H4 (cell line): ENCODE measurements at places on chromosomes 7 and 10.

DNA sequence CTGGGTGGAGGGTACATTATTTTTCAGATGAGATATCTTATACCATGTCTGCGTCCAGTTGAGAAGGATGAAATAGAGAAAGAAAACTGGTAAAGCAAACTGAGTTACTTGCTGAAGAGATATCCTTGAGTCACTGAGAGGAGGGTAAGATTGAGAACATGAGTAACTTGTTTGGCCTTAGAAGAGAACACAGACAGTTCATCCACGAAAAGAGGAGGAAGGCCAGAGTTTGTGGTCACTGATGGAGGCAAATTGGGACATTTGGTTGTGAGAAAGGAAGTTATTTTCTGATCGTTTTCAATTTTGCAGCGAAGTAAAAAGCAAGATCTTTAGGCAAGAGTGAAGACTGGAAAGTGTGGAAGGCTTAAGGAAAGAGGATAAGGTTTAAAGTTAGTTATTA is 15.6 kb downstream of the MBL2 start:
- DNase-seq = no peak

- DNase-seq = no peak
Measured at GRCh38 chr10:20582041-20582440, 315.1 kb downstream of the NEBL start.

DNA sequence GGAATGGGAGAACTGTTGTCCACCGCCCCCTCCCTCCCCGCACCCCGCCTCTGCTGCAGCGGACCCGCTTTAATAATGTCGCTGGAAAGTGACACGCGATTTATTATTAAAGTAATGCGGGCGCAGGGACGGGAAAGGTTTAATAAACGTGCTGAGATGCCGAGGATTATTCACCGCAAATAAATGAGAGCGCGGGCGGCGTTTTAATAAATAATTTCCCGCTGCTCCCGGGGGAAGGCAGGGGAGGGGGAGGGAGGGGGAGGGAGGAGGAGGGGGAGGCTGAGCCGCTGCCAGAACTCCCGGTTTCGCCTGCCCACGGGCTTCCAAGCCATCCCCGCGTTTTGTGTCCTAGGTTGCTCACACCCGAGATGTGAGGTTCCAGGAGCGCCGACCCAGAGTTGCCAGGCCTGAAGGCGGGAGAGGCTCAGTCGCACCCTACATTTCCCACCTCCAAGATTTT is 5.1 kb downstream of the KAZALD1 start:
- DNase-seq = no peak

DNA sequence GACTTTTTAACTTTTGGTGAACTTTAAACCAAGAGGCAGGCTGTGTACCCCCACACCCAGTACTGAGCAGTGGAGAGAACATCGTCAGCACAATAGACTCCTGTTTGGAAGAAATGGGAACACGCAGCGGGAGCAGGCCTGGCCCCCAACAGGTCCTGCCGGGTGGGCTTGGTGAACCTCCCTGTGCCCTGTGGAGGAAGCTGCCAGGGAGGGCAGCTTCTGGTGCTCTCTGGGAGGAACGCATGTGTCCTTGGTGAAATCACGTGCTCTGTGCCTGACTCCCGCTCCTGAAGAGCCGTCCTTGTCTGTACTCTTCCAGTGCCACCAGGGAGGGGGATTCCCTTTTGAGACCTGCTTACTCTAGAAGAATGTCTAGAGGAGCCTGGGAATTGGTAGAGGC is 31.6 kb downstream of the CHAT start:
- DNase-seq = no peak

- peak; percentile 27 for DNase-seq
Measured at GRCh38 chr10:101291331-101292193, 62.3 kb upstream of the LBX1 start.

DNA sequence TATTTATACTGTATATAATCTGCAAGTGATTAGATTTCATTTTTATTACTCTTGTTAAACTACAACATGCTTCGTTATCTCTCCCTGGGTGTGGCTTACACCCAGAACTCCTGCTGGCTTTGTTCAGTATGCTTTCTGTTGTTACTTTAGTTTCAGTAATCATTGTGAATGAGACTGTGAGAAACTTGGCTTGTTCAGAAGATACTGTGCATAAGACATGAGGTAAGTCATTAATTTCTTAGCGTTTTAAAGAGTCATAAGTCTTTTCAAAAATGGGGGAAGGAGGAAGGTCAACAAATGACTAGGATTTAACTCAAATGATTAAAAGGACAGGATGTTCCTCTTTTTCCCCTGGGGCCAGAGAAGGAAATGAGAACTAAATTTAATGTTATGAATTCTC is 11.6 kb upstream of the ADD3 start:
- DNase-seq = no peak

DNA sequence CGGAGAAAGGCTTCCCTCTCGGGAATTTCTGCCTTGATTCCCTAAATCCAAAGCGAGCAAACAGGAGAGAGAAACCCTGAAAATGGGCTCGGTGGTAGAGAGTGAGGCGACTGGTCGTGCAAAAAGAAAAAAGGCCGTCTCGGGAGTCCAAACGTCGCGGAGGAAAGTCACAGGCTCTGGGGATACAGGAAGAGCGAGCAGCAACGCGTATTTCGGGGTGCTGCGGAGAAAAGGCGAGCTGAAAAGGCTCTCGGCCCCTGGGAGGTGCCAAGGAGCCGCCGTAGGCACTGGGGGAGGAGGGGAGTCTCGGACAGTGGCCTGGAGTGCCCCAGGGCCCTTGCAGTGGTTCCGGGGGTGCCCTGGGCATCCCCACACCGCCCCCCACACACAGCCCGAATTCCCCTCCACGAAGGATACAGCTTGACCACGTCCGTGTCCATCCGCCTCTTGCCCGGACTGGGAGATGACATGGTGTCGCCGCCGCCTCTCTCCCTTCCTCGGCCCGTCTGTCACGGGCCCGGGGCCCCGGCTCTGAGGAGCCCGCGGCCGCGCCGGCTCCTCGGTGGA is 591 bp downstream of the UBE2H start:
- no peak for DNase-seq

DNA sequence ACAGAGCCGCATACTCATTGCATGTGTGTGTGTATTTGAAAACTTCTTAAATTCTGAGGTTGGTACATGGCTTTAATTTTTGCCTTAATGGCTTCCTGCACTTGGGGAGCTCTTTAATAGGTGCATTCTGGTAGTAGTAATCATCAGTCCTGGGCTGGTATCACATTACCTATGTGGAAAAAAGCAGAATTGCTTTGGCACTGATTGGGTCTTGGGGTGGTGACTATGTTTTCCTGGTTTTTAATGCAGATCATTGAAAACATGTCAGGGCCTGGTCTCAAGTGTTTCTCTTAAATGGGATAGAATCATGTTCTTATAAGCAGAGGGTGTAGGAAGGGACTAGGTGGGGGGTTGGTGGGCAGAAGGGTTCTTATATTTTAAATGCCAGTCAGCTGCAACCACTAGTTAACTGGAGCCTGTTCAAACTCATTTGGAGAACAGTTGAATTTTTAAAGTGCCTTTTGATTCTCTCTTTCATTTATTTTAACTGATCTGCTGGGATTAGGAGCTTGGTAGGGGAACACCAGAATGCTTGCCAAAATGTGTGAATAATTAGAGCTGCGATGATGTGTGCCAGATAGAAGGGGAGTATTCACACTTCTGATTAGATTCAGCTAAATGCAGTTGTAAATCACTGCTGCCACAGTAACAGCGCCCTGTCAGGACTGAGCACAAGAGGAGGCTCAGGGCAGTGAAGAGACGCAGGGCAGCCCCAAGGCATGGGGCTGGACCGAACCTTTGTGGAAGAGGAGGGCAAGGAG is 633.5 kb upstream of the GALNT17 start:
- no peak for DNase-seq

DNA sequence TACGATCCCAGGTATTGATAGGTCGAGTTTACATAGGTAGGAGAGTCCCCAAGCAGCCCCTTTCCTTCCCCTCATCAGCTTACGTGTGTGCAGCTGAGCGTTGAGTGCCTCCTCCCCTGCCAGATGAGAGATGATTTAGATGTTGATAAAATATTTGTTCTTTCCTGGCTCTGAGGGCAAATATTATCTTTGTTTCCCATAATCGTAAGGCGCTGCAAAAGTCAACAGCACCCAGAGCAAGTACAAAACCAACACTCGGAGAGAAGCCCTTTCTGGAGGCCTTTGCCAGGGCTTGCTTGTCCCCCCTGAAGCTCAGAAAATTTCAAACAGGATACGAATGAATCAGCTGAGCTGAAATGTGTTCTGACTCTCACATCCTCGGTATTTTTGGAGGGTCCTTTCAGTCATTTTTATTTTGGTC is 683.2 kb downstream of the LRMDA start:
- DNase-seq = no peak

DNA sequence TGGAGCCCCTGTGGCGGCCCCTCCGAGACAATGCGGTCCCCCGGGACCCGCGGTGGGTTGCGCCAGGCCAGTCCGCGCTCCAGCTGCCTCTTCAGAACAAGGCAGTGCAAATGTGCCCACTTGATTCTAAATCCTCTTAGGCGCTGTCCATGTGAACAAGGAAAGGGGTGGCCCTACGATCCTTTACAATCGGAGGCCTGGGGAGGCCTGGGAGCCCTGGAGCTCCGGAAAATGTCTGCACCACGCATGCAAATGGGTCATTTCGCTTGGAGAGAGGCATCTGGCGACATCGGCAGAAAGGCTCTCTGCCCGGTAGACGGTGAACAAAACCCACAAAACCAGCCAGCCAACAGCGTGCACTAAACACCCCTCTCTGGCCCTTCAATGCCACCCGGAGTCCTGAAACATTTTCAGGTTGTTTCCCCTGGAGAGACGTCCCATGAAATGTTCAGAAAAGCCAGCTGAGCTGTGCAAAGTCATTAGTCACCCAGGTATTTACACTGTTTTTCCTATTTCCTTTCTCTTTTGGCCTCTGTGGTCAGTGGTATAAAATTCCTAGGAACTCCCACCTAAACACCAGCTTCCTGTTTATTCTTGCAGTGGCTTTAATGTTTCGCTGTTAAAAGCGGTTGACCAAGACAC is 102.8 kb upstream of the ZNF438 start:
- DNase-seq = peak; percentile 90

GRCh38 chr10:18601321-18601720 is 50.1 kb downstream of the NSUN6 start:
- DNase-seq = no peak

DNA sequence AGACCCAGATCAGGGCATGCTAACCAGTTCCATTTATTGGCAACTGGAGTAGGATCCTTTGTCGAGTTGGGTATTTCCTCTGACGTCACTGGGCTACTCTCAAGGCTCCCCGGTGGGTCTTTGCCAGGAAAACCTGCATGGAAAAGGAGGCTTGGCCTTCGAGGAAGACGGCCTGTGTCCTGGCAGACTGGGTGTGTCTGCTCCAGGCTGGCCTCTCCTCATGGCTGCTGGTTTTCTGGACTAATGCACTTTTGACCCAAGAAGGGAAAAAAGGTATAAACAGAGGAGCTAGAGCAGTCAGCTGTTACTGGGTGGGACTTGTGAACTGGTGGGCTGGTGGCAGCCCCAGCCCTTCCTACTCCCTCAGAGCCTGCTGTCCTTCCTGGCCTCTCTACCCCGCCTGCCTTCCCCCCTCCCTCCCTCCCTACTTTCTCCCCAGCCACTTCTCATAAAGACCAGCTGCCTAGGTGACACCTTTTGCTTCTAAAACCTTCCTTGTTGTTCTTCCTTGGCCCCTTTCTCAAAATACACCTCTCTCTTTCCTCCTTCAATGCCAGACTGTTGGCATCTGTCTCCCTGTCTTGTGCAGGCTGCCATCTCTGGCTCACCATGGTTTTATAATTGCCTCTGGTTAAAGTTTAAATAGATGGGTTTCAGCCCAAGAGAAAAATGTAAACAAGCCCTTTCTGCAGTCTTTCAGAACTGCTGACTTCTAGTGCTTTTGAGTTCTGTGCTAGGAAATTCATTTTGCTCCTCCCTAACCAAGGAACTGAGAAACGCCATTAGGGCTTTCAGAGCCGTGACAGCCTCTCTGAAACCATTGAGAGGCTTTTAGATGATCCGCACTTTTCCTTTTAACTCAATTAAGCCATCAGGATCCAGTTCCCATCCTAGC is 101.8 kb upstream of the MKLN1 start:
- peak; percentile 96 for DNase-seq

- DNase-seq = no peak
Measured at GRCh38 chr10:45817912-45818311, 29.4 kb downstream of the AGAP4 start.

DNA sequence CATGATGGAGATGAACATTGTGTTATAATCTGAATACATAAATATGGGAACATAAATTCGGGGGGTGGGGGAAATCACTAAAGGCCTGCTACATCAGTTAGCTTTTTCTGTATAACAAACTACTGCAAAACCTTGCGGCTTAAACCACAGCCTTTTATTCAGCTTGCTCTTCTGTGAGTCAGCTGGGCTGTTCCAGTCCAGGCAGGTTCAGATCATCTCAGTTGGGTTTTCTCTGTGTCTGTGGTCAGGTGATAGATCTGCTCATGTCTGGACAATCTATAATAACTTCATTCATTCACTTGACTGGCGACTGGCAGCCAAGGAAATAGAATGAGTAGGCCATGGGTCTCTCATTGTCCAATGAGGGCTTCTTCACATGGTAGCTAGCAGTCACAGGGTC is 23.5 kb downstream of the HTR7 start:
- no peak for DNase-seq

- DNase-seq = peak; percentile 35
Measured at GRCh38 chr10:93478873-93479272, 3.3 kb downstream of the MYOF start.

DNA sequence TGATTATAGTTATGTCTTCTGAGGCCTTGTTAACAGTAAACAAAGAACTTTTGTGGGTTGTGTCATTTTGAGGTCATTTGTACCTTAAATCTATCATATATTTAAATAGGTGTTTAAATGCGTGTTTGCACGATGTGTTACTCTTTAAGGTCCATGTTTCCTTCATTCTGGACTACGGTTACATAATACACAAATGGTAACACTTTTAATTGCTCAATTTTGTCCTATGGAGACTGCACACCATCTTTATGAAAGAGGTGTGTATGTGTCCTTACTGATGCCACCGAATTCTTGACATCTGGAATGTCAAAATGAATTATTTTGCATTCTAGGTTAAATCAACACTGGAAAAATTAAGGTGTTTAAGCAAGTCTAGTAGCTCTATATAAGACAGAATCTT is 1.7 kb downstream of the PALS2 start:
- no peak for DNase-seq

DNA sequence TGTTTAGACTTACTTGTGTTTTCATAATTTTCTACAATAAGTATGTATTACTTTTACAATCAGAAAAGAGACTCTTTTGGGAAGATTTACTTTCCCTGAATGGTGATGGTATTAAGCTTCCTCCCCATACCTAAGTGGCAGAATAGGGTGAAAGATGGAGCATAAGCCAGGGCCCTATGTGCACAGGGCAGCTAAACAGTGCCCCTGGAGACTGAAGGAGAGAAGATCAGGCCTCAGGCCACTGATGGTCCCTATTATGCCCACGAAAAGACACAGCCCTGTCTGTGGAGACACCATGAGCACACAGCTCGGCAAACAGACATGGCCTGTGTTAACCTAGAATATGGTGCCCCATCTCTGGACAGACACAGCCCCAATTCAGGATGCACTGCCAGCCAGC is 139.4 kb downstream of the OAT start:
- no peak for DNase-seq
